ENCODE measurements at places on chromosomes 13 and 19.
A peak's percentile ranks its signal among the peaks of the same experiment; 100 is the strongest.

- DNase-seq: no peak
These were observed 6.6 kb downstream of the NDUFB7 start for GRCh38 chr19:14565298-14565679.

- peak; percentile 80 for DNase-seq
These were observed at the start of gene C19orf25 for GRCh38 chr19:1478934-1479707. Gene C19orf25 (minus strand): TSS chr19:1479215. CDS start chr19:1478903, 312 bp downstream.

- DNase-seq: no peak
These were observed 17.1 kb upstream of the CD33 start for GRCh38 chr19:51207747-51208146.

- DNase-seq: no peak
These were observed 220.5 kb downstream of the KCNRG start for GRCh38 chr13:50235604-50236342.

- DNase-seq: no peak
These were observed 6.8 kb upstream of the ZNRF4 start for GRCh38 chr19:5448374-5448773.

GRCh38 chr13:61954092-61954491, 538.4 kb upstream of the PCDH20 start:
- DNase-seq: peak; percentile 18

- no peak for DNase-seq
These were observed 31.1 kb downstream of the RB1 start for GRCh38 chr13:48334534-48335127.

DNA sequence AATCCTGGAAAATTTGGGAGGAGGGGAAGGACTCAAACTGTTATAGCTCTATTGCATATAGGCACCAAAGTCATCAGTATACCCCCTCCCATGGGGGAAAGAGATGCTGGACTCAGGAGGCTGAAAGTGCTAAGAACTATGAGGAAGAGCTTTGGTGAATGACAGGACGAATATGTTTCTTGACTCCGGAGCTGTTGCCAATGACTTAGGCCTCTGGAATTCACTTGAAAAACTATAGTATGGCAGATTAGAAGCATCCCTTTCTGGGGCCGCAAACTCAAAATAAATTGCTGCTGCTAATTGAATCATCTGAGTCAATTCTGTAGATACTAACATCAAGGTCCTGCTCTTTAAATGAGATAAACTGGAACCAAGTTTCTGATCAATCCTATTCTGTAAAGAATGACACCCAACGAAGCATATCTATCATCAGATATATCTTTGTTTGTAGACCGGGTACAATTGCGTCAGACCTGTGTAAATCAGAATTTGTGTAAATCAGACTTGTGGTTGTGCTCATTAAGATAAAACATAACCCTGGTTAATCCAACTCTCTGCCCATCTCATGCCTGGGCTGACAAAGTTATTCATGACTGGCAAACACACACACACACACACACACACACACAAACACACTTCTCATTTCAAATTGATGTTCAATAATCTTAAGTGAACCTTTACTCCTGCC, 1793.8 kb upstream of the PCDH20 start:
- DNase-seq: no peak

All from NCI-H1694 (cell line).